ENCODE measurements at places on chromosomes 1 and 21. TPM values are rescaled to one million over a fixed set of nuclear protein-coding genes. Genes with fewer than 3 reads are reported as not detected.
A peak's percentile ranks its signal among the peaks of the same experiment; 100 is the strongest.

DNA sequence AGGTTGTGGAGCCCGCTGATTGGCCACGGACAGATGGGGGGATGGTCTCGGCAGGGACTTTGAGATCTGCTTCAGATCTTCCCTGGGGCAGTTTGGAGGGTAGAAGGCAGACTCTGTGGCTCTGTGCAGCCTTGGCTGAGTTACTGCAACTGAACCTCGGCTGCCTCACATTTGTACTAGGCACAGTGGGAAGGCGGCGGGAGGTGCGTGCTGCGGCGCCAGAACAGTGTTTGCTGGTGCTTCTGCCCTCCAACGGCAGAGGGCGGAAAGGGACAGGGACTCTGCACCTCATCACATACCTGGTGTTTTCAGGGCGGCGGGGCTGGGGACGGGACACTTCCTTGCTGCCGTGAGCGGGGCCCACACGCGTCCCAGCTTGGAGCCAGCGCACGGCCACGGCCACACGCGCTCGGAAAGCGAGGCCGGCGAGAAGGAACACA, 26.2 kb downstream of the SLC66A1 start:
- no peak overlapping the region for H3K4me3 ChIP-seq
- H3K36me3 ChIP-seq = no peaks in the 10 kb centered on the region
- no peak overlapping the region for H3K27ac ChIP-seq

- H3K36me3 ChIP-seq = no peaks in the 10 kb centered on the region
- no peak for DNase-seq
- H3K4me1 ChIP-seq = no peaks in the 10 kb centered on the region
- no peak overlapping the region for H3K4me3 ChIP-seq
These were observed 533.1 kb downstream of the KIF26B start for GRCh38 chr1:245687636-245688535.

Gene ECM1
- 57.6 TPM for total RNA-seq

- H3K36me3 ChIP-seq = no peaks in the 10 kb centered on the region
- H3K27ac ChIP-seq = no peak overlapping the region
- no peaks in the 10 kb centered on the region for H3K27me3 ChIP-seq
- H3K4me3 ChIP-seq = no peak overlapping the region
- no peak for DNase-seq
These were observed 66.7 kb downstream of the BARHL2 start for GRCh38 chr1:90650401-90650800.

Gene ACTN2
- 15.7 TPM for total RNA-seq

Gene CFAP74
- 0.36 TPM for total RNA-seq

DNA sequence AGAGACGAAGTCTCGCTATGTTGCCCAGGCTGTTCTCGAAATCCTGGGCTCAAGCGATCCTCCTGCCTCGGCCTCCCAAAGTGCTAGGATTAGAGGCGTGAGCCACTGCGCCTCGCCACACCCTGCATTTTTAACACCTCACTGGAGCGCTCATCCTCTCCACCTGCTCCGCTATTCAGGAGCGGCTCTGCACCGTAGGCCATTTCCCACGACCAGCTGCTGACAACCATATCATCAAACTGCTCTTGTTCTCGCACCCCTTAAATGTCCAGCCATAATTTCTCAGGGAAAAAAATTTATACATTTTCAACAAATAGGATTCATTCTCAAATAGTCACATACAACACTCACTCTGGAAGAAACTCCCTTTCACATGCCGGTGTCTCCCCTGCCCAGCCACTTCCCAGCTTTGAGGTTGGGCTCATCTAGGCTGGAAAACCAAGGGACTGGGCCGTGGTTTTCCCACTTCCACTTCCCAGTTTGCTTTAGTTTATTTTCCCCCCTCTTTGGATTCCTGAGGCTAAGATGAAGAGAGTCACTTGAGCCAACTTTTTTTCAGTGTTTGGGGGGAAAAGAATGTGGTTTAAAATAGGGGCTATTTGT, 639 bp upstream of the IPO9 start:
- H3K27ac ChIP-seq = no peak overlapping the region
- H3K4me3 ChIP-seq = no peak overlapping the region
- no peaks in the 10 kb centered on the region for H3K4me1 ChIP-seq
- DNase-seq = no peak

DNA sequence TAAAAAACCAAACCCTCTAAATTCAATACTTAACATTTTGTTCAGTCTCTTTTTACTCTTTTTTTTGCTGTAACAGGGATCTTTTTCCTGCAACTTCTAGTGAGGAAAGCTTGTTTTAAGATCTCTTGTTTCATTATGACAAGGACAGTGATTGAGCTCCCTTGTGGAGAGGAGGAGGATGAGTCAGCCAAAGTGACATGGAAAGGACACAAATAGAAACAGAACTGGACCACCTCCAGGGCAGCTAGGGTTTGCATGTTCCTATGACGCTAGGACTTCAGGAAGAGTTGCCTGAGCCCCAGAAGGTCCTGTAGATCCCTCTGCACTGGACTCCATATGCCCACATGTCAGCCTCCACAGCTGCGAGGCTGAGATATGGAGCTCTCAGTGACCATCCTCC, 212.6 kb upstream of the FAM78B start:
- H3K27me3 ChIP-seq = no peaks in the 10 kb centered on the region
- no peaks in the 10 kb centered on the region for H3K4me1 ChIP-seq
- no peak overlapping the region for H3K27ac ChIP-seq
- H3K36me3 ChIP-seq = no peaks in the 10 kb centered on the region
- no peak for DNase-seq

Gene CALML6
- not detected for total RNA-seq

Gene IFI16
- 112 TPM for total RNA-seq

Gene TEX38
- not detected for total RNA-seq

- DNase-seq = no peak
- no peaks in the 10 kb centered on the region for H3K27me3 ChIP-seq
- no peak overlapping the region for H3K27ac ChIP-seq
- H3K4me3 ChIP-seq = no peak overlapping the region
- H3K36me3 ChIP-seq = no peaks in the 10 kb centered on the region
These were observed 277.6 kb upstream of the RUNX1 start for GRCh38 chr21:35326677-35327076.

Gene ACTA1
- total RNA-seq = 46.8 TPM

DNA sequence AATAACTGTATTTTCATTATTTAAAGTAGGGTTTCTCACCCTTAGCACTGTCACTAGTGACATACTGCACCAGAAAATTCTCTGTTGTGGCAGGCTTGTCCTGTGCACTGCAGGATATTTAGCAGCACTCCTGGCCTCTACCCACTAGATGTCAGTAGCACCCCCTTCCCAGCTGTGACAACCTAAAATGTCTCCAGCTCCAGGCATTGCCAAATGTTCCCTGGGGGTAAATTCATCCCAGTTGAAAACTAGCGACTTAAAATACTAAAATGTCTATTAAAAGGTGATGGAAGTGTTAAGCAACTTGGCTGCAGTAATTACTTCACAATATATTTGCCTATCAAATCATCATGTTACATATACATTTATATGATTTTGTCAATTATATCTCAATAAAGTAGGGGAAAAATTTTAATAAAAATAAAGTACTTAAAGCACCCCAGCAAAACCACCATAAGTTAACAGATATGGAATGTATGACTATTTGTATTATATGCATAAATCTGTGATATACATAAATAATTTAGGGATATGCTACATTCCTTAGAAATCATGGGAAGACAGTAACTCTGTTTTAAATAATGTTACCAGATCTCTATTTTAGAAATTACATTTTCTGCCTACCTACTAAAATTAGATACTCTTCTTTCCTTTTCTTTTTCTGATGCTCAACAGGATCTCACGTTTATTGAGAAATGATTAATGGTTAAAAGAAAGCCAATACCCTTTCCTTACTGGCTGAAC, 74.6 kb downstream of the ARID4B start:
- no peaks in the 10 kb centered on the region for H3K4me1 ChIP-seq
- no peaks in the 10 kb centered on the region for H3K36me3 ChIP-seq
- H3K4me3 ChIP-seq = no peak overlapping the region
- H3K27ac ChIP-seq = no peak overlapping the region

GRCh38 chr1:46653405-46653958, 14.7 kb downstream of the ATPAF1 start:
- DNase-seq = no peak
- no peaks in the 10 kb centered on the region for H3K27me3 ChIP-seq
- H3K4me1 ChIP-seq = no peaks in the 10 kb centered on the region
- H3K4me3 ChIP-seq = no peak overlapping the region
- H3K27ac ChIP-seq = no peak overlapping the region

Gene TCEA3
- total RNA-seq = 25.7 TPM

DNA sequence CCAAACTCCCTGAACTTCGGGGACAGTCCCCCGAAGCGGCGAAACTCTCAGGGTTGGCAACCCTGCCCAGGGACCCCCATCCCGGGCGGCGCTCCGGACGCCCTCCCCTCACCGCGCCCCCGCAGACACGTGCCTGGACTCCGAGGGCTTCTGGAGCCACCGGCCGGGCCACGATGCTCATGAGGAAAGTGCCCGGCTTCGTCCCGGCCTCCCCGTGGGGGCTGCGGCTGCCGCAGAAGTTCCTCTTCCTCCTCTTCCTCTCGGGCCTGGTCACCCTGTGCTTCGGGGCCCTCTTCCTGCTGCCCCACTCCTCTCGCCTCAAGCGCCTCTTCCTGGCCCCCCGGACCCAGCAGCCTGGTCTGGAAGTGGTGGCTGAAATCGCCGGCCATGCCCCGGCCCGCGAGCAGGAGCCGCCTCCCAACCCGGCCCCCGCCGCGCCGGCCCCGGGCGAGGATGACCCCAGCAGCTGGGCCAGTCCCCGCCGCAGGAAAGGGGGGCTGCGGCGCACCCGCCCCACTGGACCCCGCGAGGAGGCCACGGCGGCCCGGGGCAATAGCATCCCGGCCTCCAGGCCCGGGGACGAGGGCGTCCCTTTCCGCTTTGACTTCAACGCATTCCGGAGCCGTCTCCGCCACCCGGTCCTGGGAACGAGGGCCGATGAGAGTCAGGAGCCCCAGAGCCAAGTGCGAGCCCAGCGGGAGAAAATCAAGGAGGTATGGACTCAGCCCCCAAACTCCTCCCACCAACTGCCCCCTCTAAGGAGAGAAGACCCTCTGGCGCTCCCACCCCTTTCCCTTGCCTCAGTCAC, 1.2 kb downstream of the MAN1C1 start:
- H3K27ac ChIP-seq = no peak overlapping the region
- H3K4me3 ChIP-seq = peak overlapping the region; percentile 79
- H3K4me1 ChIP-seq = no peaks in the 10 kb centered on the region
- H3K36me3 ChIP-seq = no peaks in the 10 kb centered on the region
- H3K27me3 ChIP-seq = no peaks in the 10 kb centered on the region

GRCh38 chr1:35605071-35605866, 32.2 kb downstream of the TFAP2E start:
- no peak overlapping the region for H3K4me3 ChIP-seq
- H3K27ac ChIP-seq = no peak overlapping the region
- H3K36me3 ChIP-seq = peaks cover 11% of the 10 kb centered on the region
- no peaks in the 10 kb centered on the region for H3K27me3 ChIP-seq
- no peak for DNase-seq

DNA sequence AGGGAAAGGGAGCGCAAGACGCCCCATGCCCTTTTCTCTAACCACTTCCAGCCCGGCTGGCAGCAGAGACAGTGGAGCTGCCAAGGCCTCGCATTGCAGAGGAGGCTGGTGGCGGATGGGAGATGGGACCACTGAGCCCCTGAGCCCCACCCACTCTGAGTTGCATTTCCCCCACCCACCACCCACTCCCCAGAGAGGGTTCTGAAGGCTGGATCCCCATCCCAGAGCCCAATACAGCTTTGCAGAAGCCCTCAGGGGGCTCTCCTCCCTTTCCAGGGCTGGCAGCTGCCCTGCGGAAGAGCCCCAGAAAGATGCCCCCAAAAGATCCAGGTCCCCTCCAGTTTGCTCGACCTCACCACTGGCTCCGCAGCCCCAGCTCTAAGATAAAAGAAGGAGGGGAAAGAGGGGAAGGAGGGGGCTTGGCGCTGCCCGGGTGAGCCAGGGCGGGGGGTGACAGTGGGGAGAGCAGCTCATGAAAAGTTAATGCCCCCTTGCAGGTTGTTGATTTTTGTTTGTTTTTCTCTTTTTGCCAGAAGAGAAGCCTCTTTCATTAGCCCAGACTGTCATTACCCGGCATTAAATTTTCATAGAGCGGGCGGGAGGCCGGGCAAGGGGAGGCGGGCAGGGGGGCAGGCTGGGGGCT, 38.4 kb upstream of the CASZ1 start:
- H3K27ac ChIP-seq = no peak overlapping the region
- H3K36me3 ChIP-seq = no peaks in the 10 kb centered on the region
- no peaks in the 10 kb centered on the region for H3K27me3 ChIP-seq
- no peak overlapping the region for H3K4me3 ChIP-seq
- no peaks in the 10 kb centered on the region for H3K4me1 ChIP-seq

Gene CYP4B1
- total RNA-seq = 13.6 TPM

Gene GADD45A
- total RNA-seq = 158 TPM

DNA sequence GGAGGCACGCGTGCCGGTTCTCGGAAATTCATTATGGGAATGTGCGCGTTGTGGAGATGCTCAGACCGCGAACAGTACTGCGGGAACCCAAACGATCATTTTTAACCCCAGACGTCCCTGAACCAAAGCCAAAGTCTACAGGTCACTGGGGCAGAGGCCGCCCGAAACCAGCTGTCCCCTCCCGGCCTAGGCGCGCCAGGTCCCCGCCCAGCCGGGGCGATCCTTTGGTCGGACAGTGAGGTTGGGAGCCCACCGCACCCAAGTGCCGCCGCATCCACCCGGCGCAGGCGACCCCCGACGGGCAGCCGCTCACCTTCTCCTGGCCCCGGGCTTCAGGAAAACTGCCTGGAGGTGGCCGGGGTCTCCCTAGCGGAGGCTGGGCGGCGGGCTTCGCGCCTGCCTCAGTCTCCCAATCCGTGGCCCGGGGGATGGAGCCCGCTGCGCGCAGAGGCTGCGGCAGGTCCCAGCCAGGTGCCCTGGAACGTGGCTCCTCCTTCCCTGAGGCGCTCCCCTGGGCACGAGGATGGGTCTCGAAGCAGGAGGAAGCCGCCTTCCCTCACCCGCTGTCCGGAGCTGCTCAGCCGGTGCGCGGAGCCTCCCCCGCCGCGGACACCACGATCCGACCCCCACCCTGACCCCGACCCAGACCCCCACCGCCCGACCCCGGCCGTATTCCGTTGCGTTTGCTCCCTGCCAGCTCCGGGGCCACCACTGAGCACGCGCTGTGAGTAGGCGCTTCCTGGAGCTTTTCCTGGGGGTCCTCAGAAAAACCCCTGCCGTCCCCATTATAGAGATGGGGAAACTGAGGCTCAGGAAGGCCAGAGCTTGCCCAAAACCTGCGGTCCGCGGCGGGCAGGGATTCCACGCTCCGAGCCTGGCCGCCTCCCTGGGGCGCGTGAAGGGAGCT, 8.1 kb upstream of the SLX9 start:
- no peaks in the 10 kb centered on the region for H3K4me1 ChIP-seq
- no peaks in the 10 kb centered on the region for H3K27me3 ChIP-seq
- H3K4me3 ChIP-seq = peak overlapping the region; percentile 31

- H3K27me3 ChIP-seq = no peaks in the 10 kb centered on the region
- H3K4me1 ChIP-seq = peaks cover 2% of the 10 kb centered on the region
- no peaks in the 10 kb centered on the region for H3K36me3 ChIP-seq
- no peak overlapping the region for H3K4me3 ChIP-seq
- no peak for DNase-seq
- H3K27ac ChIP-seq = no peak overlapping the region
These were observed 18.6 kb downstream of the CDC42BPA start for GRCh38 chr1:227299688-227300087.

DNA sequence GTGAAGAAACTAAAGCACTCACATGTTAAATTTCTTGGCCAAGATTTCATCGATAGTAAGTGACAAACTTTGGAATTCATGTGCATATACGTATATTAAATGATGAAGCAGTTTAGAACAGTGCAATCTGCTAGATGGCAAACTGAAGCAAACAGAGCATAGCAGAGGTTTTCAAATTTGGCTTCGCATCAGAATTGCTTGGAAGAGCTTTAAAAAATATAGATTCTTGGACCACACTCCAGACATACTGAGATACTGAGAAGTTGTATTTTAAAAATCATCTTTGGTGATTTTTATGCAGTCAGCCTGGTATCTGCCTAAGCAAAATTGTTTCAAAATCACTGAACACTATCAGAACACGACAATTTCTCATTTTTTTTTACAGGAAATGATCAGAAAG, 709.2 kb downstream of the PLA2G4A start:
- no peak for DNase-seq
- no peak overlapping the region for H3K4me3 ChIP-seq
- no peaks in the 10 kb centered on the region for H3K36me3 ChIP-seq
- no peak overlapping the region for H3K27ac ChIP-seq

Measured in aorta (tissue), 5 donors.